NCI-H1105 (cell line): ENCODE measurements at places on chromosomes 12 and 14.

DNA sequence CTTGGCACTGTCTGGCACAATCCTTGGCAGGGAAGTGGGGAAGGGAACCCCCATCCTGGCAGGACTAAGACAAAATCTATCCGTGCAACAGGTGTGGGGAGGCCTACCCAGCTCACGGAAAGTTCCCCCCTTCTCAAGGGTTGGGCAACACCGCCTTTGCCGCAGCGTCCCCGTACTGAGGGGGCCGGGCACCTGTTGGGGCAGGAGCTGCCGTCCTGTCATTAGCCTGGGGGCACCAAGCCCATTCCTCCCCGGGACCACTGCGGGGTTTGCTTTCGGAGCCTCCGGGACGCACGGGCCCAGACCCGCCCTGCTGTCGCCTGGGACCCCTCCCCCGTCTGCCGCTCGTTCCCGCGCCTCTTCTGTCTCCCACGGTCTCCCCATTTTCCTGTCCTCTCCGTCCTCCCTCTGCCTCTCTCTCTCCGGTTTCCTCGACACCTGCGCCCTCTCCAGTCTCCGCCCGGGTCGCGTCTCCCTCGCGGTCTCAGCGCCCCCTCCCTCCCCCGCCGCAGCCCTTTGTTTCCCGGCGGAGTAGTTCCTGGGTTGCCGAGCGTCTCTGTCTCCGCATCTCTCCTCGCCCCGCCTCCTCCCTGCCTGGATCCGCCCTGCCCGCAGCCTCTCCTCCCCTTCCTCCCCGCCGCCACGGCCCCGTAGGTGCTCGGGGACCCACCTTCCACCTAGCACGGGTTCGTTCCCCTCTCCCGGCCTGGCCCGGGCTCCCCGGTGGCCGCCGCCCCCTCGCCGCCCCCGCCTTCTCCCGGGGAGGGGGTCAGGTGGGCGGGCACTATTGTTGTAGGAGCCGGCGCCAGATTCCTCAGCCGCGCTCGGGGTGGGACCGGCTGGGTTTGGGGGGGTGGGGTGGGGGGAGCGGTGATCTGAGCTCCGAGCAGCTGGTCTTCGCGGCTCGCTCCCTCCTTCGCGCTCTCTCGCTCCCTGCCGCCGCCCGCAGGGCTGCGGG, at the start of gene CACNB3:
Gene CACNB3, plus strand, starts transcription at position 624 of the 958 bp plus-strand sequence. CDS start 434 bp downstream, outside the sequence.
- DNase-seq, result peak; percentile 66

DNA sequence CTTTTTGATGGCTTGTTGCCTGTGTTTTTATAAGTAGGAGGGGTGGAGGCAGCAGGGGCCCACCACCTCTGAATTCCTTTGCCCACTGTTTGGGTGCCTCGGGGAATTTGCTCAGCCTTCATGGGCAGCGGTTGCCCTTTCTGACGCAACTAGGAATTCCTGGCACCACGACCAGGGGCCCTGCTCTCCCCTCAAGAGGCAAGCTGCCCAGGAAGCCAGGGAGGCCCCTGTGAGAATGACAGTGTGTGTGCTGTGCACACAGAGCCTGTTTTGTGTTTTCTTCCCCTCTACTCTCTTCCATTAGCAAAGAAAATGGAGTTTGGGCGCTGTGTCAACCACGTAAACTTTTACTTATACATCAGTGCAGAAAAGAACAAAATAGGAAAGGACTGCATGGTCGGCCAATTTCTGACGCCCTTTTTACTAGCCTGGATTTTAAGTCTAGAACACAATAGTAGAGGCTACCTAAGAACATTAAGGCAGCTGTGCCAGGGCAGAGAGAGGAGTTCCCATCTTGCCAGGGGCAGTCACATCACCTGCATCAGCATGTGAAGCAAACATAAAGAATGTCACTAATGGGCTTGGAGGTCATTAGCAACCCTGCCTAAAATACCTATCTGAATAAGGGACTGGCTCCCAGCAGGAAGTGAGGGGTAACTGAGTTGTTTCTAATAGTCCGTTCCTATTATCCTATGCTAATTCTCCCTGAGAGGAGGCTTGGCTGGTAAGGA, 17.9 kb upstream of the PTGR2 start:
- DNase-seq, result no peak

- no peak for DNase-seq
Measured at GRCh38 chr12:39033782-39034181, 128.4 kb upstream of the CPNE8 start.

DNA sequence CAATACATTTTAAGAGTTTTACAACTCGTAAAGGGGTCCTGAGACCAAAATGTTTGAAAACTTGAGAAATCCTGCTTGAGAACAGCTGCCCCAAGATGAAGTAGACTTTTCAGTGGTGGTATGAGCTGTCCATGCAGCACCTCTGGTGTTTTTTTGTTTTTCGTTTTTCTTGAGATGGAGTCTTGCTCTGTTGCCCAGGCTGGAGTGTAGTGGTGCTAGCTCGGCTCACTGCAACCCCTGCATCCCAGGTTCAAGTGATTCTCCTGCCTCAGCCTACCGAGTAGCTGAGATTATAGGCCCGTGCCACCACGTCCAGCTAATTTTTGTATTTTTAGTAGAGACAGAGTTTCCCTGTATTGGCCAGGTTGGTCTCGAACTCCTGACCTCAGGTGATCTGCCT, 5.5 kb downstream of the PAPOLA start:
- no peak for DNase-seq

- DNase-seq, result no peak
Measured at GRCh38 chr12:90773491-90773890, 181.5 kb downstream of the CCER1 start.

DNA sequence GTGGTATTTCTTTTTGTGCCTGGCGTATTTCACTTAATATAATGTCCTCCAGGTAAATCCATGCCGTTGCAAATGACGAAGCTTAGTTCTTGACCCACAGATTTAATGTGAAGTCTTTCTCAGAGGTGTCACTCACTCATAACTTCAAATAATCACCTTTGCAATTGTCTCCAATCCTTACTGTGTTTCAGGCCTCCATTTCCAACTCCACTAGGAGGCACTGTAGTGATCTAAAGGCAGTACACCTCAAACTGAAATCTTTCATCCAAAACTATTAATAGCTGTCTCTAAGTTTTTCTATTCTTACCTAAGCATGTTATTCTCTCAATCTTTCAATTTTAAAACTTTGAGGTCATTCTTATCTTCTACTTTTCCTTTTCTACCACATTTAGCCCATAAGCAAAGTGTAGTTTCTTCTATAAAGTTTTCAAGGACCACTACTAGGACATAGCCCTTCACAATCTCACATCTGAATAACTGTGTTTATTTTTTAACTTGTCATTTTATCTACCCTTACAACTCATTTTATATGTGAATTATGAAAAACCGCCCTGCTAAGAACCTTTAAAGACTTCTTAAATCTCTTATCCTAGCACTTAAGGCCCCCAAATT, 25.5 kb upstream of the FBXO34 start:
- no peak for DNase-seq

DNA sequence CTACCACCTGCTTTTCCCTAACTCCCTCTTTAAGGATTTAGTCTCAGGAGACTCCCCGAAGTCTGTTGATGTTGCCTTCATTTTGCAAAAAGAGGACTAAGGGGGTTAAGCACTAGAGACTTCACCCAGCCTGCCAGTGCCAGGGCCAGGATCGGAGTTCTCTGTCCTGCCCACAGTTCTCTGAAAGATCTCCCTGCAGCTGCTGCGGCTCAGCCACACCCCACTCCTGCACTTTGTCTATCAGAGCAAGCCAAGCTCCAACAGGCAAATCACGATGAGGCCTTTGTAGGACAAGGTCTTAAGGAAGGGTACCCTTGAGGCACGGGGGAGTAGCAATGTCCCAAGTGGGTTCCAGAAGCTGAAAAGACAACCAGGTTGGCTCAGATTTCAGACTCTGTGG, 148.8 kb upstream of the EGLN3 start:
- DNase-seq, result no peak

GRCh38 chr14:46344327-46344937, 307.1 kb downstream of the RPL10L start:
- peak; percentile 30 for DNase-seq

DNA sequence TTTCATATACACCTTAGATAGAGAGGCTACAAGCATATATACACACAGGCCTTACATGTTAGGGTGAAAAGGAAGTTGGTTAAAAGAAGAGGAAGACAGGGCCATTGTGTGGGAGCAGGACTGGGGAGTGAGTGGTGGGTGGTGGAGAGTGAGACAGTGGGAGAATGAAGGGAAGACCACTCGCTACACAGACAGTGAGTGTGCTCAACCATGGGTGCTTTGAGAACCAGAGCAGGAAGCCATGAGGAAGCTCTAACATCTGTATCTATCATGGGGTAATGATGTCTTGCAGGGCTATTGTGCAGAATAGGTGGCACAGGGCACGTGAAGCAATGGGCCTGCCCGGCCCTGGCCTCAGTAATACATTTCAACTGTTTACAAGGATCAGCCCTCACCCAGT, 11.4 kb upstream of the KRT74 start:
- DNase-seq, result no peak

DNA sequence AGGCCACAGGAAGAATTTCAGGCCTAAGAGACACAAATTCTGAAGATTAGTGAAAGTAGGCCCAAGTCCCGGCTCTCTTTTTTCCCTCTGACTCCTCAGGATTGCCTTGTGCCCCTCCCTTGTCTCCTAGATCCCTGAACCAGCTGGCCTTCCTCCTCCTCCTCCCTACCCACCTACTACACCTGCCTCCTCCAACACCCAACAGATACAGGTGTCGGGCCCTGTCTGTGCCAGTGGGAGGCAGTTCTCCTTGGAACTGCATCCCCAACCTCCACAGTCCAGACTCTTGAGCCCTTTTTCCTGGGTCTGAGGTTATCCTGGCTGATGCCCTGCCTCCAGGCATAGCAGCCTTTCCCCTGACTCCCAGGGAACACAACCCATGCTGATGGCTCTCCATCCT, 1.8 kb downstream of the PPP1R1A start:
- no peak for DNase-seq

GRCh38 chr12:49882851-49883464, 20.7 kb downstream of the FAIM2 start:
- no peak for DNase-seq
